Activated CD4-positive, alpha-beta T cell treated with anti-CD3 and anti-CD28 coated beads for 4 hours (primary cell): ENCODE measurements at places on chromosomes 13 and 19.

- DNase-seq = no peak
These were observed 4.3 kb upstream of the DACH1 start for GRCh38 chr13:71871176-71871754.

- DNase-seq = no peak
These were observed 79.6 kb upstream of the OLFM4 start for GRCh38 chr13:52949044-52949443.

- no peak for DNase-seq
These were observed 146.4 kb upstream of the VSTM2B start for GRCh38 chr19:29379257-29380021.

GRCh38 chr13:42377640-42378382 lies 105.9 kb downstream of the AKAP11 start:
- DNase-seq = no peak

DNA sequence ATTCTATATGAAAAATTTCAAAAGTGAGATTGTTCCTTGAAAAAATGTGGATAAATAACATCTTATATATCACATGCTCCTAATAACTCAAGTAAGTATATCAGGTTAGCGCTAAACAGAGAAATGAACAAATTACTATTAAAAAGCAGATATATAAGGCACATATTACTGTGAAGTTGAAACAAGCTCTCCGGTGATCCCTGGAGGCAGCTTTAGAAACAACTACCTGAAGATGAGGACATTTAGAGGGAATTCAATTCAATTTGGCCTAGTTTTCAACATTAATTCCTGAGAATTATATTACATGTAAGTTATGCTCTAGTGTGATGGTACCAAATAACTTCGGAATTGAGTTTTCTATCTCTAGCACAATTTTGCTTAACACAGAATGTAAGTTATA lies 1373.6 kb upstream of the SPRY2 start:
- no peak for DNase-seq
